ENCODE measurements at places on chromosomes 13 and 19.

DNA sequence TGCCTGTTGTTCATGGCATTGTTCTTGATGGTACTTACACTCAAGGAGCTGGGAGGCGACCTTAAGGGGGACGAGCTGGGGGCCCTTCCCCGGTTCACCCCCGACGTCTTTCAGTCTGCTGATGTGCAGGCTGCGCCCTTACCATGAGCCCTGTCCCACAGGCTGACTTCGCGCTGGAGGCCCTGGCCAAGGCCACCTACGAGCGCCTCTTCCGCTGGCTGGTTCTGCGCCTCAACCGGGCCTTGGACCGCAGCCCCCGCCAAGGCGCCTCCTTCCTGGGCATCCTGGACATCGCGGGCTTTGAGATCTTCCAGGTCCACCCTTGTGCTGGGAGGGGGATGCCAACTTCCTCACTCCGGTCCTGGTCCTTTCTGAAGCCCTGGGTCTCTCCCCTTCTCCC lies 45.4 kb downstream of the MYH14 start:
- DNase-seq = no peak

- no peak for DNase-seq
These were observed 3.8 kb upstream of the CCDC97 start for GRCh38 chr19:41305927-41306793.

GRCh38 chr19:33365691-33366090 lies 7.8 kb upstream of the CEBPG start:
- DNase-seq = no peak

DNA sequence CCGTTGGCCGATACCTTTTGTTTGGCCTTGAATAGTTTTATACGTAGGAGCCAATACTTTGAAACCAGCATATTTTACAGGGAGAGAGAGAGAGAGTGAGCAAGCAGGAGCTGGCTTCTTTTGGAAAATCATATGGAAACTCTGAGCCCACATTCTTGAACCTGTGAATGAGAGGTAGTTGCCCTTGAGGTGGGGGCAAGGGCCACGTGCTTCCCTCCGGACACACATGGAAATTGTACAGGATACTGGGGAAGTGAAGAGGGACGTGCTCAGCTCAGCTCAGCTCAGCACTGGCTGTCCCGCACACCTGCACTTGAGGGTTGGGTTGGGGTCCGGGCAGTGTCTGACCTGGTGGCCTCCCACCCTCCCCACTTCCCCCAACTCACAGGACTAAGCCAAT lies 68.3 kb downstream of the SPRYD7 start:
- DNase-seq = no peak

DNA sequence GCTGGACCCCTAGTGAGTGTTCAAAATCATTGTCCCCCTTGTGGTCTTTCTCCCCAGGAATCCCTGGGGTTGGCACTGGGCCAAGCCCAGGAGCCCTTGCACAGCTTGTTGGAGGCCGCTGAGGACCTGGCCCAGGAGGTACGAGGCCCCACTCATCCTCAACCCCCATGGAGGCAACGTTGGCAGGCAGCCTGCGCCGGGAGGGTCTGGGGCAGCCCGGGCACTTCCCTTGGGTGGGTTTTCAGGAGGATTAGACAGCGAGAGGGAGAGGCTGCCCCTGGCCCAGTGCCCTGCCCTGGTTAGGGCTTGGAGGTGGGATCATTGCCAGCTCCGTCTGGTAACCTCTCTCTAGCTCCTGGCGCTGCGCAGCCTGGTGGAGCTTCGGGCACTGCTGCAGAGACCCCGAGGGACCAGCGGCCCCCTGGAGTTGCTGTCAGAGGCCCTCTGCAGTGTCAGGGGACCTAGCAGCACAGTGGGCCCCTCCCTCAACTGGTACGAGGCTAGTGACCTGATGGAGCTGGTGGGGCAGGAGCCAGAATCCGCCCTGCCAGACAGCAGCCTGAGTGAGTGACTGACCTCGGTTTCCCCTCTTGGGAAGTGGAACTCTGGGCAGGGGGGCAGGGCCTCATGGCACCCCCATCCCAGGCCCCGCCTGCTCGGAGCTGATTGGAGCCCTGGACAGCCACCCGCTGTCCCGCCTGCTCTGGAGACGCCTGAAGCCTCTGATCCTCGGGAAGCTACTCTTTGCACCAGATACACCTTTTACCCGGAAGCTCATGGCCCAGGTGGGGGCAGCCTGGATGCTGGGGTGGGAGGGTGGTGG lies 3.0 kb downstream of the ABCA7 start:
- DNase-seq = no peak

DNA sequence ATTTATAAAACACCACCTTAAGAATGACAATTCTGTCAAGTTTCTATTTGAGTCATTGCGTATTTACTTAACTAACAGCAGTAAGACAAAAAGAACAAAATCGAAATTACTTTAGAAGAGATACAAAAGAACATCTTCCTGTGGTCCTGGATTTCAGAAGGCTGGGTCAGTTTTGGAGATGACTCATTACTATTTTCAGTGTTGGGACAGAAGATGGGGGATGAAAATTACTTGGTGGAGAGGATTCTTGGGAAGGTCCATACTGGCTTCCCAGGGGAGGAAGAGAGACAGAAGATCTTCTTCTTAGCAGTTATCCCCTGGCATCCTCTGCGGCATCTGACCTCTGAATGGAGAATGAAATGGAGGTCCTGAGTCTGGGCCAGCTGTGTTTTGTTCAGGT lies 33.5 kb upstream of the CSNK1A1L start:
- no peak for DNase-seq

DNA sequence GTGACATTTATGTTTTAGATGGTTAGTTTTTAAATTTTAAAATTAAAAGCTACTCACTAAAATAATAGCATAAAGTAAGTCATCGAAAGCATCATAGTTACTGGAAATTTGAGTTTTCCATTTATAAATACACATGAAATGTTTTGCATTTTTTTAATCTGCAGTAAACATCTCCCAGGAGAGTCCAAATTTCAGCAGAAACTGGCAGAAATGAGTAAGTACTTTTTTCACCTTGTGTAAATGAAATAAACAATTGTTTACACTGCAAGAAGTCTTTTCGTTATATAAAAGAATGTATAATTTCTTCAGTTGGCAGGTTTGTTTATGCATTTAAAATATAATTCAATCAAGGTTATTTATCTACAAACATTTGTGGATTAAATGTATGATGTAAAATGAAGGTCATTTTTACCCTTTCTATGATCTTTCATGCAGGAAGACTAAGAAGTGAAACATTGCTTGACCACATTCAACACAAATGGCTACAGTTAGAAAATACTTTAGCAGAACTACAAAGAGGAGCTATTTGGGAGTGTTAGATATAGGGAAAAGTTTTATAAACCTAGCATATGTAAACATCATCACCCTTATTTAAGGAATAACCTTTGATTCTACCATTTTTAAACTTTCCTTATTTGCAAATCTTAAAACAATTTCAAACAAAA lies 55.6 kb downstream of the RCBTB2 start:
- no peak for DNase-seq

DNA sequence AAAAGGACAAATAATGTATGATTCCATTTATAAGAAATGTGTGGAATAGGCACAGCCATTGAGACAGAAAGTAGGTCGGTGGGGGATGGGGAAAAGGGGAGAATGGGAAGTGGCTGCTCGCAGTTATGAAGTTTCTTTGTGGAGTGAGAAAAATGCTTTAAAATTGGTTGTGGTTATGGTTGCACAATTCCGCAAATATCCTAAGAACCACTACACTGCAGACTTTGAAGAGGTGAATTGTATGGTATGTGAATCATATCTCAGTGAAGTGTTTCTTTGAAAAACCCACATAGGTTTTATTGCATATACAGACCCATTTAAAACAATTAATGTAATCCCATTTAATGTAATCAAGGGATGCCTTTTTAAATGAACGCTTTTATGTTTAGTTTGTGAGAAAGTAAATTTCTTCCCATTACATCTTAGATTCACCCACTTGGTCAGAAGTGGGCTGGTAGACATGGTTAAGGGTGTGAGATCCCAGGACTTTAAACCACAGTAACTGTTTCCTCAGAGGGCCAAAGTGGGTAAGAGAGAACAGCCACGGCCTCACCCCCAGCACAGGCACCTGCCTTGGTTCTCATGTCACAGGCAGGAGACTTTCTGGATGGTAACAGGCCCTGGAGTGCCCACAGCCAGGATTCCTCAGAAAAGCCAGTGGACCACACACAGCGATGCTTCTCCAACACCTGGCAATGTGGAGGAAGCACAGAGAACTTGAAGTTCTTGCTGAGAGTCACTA lies 119.3 kb upstream of the GJB6 start:
- no peak for DNase-seq

DNA sequence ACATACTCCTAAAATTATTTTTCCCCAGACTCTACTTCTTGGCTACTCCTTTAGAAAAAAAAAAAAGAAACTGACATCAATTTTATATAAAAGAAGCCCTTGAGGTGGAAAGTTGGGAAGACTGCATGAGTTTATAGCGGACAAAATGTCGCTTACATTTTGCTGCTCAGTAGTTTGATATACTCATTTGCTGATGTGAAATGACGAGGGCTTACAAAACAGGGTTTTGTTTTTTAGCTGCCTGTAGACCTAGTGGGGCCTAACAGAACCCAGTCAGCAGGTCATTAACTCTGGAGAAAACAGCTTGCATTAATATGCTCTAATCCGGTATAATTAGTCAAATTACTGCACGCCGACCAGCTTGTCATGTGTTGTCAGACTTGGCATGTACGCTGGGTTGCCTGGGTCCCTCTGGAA lies 37.6 kb upstream of the MAB21L1 start:
- DNase-seq = no peak

GRCh38 chr19:35318679-35319448 lies 10.1 kb upstream of the CD22 start:
- peak; percentile 30 for DNase-seq

- DNase-seq = no peak
These were observed 66.1 kb upstream of the DIAPH3 start for GRCh38 chr13:60229708-60230272.

GRCh38 chr13:100275746-100276145 lies 186.9 kb downstream of the PCCA start:
- no peak for DNase-seq

- DNase-seq = no peak
These were observed 29.7 kb upstream of the FREM2 start for GRCh38 chr13:38657191-38657590.

- peak; percentile 71 for DNase-seq
These were observed 39.9 kb upstream of the CEACAM8 start for GRCh38 chr19:42634409-42635232.

GRCh38 chr13:80363890-80364503 lies 23.1 kb upstream of the SPRY2 start:
- no peak for DNase-seq

- DNase-seq = no peak
These were observed 142.7 kb downstream of the SUCLA2 start for GRCh38 chr13:47858042-47859025.

DNA sequence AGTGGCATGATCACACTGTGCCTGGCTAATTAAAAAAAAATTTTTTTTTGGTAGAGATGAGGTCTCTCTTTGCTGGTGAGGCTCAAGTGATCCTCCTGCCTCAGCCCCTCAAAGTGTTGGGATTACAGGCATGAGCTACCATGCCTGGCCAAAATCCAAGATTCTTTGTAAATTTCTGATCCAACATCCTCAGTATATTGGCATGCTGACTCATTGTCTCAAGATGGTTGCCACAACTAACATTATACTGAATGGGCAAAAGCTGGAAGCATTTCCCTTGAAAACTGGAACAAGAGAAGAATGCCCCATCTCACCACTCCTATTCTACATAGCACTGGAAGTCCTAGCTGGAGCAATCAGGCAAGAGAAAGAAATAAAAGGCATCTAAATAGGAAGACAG lies 100.0 kb downstream of the KLF5 start:
- no peak for DNase-seq

DNA sequence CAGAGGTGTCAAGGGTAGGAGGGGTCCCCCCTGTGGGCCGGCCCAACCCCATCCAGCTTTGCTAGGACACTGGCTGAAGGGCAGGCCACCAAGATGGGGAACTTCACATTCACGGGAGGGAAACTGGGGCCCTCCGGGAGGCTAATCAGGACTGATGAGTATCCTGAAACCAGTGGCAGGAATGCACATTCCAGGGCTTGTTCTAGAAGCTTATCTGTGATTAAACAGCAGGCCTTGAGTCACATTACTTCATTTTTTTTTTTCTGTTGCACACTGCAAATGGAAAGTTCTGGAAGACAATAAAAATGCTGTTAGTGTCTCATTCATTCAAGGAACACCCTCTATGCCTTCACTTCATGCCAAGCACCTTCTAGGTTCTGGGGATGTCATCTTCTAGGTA lies 15.5 kb upstream of the SIGLEC11 start:
- DNase-seq = no peak

GRCh38 chr19:52936954-52937325 lies 13.7 kb upstream of the ZNF888 start:
- DNase-seq = no peak

DNA sequence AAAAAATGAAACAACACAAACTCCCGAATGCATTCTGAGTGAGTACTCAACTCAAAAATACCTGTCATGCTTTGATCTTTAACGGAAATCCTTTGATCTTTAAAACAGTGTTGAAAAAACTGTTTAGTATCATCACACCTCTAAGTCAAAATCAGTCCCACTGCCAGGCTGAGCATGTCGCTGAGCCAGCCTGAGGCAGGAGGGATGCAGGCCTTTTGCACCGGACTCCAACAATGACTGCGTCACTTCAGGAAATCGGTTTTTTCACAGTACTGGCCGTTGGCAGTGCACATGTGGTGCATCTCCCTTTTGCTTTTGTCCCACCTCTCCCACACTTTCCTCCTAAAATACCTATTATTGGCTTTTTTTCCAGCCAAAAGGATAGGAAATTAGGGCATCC lies 78.2 kb downstream of the SHISA2 start:
- DNase-seq = peak; percentile 15

DNA sequence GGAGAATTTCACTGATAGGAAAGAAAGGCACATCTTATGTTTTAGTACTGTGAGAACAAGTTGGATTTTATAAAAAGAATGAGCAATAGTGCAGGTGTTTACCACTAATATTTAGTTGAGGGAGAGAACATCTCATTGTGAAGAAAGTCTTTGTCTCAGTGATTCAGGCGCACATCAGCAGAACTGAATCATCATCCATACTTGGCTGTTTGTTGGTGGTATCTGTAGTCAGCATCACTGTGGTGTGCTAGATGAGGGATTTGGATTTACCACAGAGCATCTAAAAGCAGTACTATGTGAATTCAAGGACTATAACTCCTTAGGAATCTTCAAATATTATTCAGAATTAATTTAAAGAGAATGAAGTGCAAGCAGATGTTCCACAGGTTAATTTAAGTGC lies 1380.5 kb upstream of the ATXN8OS start:
- DNase-seq = no peak

GRCh38 chr13:20161275-20161950 lies 561 bp upstream of the GJA3 start:
- DNase-seq = peak; percentile 61
